ENCODE measurements at places on chromosomes 6 and 20.

DNA sequence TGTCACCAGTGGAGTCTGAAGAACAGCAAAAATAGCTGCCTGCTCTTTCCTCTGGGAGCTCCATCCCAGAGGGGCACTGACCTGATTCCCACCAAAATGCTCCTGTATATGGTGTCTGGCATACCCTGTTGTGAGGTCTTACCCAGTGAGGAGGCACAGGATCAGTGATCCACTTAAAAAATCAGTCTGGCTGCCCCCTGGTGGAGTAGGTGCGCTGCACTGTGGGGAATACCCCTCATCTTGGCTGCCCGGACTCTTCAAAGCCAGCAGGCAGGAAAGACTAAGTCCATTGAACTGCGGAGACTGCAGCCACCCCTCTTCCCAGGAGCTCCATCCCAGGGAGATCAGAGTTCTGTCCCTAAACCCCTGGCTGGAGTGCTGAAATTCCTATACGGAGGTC, 230.9 kb upstream of the HTR1E start:
- no peak for DNase-seq

DNA sequence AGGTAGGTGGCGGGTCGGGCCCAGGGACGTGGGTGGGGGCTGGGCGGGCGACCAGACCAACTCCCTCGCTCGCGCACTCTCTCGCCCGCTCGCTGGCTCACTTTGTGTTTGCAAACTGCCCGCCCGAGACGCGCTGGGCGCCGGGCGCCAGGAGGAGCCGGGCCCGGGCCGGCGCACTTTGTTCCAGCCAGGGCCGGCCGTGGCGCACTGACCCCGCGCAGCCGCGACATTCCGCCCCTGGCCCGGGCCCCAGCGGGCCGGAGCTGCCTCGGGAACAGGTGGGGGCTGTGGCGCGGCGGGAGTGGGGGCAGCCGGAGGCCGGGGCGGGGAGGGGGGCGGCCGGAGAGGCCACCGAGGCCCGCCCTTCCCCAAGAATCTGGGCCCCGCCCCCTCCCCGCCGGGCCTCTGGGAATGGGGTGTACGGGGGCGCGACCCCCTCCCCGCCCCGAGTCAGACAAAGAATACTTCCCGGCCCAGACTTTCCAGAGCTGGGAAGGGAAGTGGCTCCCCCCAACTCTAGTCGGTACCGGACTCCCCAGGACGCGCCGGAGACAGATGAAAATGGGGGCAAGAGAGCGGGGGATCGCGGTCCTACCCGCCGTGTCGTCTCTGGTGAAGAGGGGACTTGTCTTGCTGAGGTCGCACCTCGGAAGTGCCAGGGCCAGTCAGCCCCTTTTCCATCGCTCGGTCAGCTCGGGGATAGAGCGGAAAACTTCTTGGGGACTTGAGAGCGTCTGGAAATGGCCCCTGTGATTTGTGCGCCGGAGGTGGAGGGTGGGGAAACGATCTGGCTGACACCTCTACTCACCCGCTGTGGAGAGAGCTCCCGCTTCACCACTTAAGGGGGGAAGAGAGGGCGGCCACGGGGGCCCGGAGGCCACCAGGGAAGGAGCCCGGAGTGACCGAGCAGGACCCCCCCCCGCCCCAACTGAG, 951 bp downstream of the FOXP4 start:
- DNase-seq = no peak

DNA sequence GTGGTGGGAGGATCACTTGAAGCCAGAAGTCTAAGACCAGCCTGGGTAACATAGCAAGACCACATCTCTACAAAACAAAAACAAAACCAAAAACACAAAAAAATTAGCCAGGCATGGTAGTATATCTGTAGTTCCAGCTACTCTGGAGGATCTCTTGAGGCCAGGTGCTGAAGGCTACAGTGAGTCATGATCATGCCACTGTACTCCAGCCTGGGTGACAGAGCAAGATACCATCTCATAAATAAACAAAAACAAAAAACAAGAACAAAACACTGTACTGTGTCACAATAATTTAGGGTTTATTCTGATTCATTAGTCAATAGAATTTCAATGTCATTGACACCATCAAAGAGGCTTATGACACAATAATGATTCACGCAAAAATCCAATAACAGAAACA, 1121.7 kb upstream of the MAP3K7 start:
- DNase-seq = no peak

- DNase-seq = no peak
Measured at GRCh38 chr6:163296835-163297519, 117.5 kb upstream of the QKI start.

GRCh38 chr6:90074161-90074850, 180.0 kb downstream of the GJA10 start:
- no peak for DNase-seq

GRCh38 chr6:133203344-133203697, 37.8 kb upstream of the EYA4 start:
- no peak for DNase-seq

DNA sequence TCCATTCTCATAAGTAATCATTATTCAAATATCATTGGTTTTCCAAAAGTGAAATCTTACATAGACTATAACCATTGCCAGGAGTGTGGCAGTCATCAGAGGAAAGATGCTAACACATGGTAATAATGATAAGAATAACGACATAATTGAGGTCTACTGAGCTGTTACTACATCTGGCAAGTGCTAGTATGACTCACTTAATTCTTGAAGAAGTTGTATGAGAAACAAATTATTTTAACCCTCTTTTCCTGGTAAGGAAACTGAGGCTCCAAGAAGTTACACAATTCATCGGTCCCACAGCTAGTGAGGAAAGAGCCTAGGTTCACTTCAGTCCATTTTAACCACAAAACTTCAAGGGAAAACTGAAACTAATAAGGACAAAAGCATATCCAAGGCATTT, 335.6 kb upstream of the BTBD3 start:
- DNase-seq = peak; percentile 3

- DNase-seq = peak; percentile 82
Measured at GRCh38 chr20:14406495-14406894, 69.1 kb upstream of the FLRT3 start.
